Upper lobe of left lung (tissue), 6 donors: ENCODE measurements at places on chromosomes 16 and 17. TPM values are rescaled to one million over a fixed set of nuclear protein-coding genes. Genes with fewer than 3 reads are reported as not detected.
A peak's percentile ranks its signal among the peaks of the same experiment; 100 is the strongest.

The ARHGAP44 gene
- 36.3 TPM for total RNA-seq

The GGT6 gene
- 18.7 TPM for total RNA-seq

The MYOCD gene
- total RNA-seq = 1.1 TPM

The STXBP4 gene
- total RNA-seq = 9.2 TPM

DNA sequence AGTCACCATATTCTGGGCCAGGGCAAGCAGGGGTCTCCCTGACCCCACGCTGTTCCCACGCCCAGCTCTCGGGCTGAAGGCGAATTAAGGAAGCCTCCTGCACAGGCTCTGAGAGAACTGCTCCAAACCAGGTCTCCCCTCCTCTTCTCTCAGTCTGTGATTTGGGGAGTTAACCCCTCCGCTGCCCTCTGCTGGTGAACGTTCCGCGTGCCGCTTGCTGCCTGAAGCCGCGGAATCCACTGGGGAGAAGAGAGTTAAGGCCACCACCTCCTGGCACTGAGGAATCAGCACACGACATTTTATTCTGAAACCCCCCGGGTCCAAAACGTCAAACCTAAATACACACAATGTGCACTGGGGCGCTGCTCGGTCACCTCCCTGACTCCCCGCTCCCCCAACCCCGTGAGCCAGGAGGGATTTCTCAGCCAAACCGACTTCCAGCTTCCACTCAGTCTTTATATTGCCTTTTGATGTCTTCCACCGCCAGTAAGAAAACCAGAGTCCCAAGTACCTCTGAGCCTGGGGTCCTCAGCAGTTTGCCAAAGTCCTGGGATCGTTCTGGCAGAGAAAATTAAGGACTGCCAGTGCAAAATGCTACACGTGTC lies 54.4 kb upstream of the RCVRN start:
- DNase-seq = no peak

- DNase-seq = peak; percentile 79
Observed at GRCh38 chr16:57372372-57373116, at the start of gene CX3CL1. Gene CX3CL1 (plus strand): TSS chr16:57372490. CDS start chr16:57372569, 79 bp downstream.

GRCh38 chr17:62178579-62178978 lies 113.5 kb upstream of the MED13 start:
- no peak for DNase-seq

- no peak for DNase-seq
Observed at GRCh38 chr16:79605999-79606398, 5.5 kb upstream of the MAF start.

DNA sequence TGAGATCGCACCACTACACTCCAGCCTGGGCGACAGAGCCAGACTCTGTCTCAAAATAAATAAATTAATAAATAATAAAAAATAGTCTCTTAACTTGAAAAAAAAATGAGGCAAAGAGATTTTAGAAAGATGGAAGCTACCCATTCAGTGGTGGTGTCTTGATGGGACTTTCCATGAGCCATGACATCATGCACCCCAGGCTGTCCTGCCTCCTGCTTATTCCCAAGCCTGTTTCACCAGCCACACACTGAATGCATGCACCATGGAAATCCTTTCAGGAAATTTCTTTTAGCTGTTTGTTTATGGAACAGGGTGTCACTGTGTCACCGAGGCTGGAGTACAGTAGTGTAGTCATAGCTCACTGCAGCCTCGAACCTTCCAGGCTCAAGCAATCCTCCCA lies 8.9 kb upstream of the DLX3 start:
- DNase-seq = no peak

- DNase-seq = peak; percentile 67
Observed at GRCh38 chr17:75498726-75499213, 16.6 kb downstream of the CASKIN2 start.

GRCh38 chr16:22235839-22236745 lies 30.0 kb downstream of the EEF2K start:
- no peak for DNase-seq

DNA sequence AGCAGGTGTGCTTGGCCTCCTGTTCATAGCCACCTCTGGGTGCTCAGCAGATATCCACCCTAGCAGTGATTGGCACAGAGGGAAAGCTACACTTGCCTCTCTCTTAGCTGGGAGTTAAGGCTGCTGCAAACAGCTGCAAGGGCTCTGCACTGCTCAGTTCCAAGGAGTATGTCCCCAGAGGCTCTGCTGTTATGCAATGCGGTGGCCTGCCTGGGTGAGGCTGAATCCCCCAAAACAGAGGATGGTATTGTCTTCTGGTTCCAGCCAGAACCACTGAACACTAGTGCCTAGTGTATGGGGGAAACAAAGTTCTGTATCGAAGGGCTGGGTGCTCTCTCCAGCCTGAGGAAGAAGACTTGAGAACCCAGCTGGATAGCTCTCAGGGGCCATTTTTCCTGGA lies 16.8 kb downstream of the TMEM94 start:
- no peak for DNase-seq

DNA sequence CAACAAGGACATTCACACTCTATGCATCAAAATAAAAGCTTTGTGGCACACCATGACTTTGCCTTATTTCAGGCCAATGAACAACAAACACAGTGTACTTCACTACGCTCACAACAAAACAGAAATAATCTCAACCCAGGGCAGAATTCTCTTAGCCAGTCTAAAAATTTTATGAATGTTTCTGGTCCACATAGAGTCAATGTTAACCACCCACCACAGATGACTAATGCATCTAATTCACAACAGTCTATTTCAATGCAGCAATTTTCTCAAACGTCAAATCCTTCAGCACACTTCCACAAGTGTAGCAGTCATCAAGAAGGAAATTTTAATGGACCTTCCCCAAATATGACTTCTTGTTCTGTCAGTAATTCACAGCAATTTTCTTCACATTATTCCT lies 101.7 kb downstream of the CHD9 start:
- DNase-seq = no peak

- peak; percentile 38 for DNase-seq
Observed at GRCh38 chr17:60422162-60422665, at the start of gene CHCT1. Gene CHCT1 (plus strand): TSS chr17:60422489. CDS start chr17:60422593, 104 bp downstream.

DNA sequence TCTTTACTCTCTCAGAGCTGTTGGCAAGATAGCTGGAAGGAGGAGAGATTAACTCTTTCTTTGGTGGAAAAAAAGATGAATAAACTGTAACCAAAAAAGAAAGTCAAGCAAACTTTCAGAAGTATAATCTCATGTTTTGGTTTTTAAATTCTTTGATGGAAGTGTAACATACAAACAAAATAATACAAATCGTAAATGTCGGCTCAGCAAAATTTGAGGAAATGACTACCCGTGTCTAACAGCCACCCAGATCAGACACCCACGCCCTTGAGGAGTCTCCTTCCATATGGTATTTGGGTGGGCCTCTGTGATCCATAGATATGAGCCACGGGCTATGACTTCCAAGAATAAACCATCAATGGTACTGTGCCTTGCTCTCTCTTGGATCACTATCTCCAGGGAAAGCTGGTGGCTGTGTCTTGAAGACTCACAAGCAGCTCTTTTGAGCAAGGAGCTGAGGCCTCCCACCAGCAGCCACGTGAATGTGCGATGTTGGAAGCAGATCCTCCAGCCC lies 9.6 kb upstream of the CD300C start:
- no peak for DNase-seq

DNA sequence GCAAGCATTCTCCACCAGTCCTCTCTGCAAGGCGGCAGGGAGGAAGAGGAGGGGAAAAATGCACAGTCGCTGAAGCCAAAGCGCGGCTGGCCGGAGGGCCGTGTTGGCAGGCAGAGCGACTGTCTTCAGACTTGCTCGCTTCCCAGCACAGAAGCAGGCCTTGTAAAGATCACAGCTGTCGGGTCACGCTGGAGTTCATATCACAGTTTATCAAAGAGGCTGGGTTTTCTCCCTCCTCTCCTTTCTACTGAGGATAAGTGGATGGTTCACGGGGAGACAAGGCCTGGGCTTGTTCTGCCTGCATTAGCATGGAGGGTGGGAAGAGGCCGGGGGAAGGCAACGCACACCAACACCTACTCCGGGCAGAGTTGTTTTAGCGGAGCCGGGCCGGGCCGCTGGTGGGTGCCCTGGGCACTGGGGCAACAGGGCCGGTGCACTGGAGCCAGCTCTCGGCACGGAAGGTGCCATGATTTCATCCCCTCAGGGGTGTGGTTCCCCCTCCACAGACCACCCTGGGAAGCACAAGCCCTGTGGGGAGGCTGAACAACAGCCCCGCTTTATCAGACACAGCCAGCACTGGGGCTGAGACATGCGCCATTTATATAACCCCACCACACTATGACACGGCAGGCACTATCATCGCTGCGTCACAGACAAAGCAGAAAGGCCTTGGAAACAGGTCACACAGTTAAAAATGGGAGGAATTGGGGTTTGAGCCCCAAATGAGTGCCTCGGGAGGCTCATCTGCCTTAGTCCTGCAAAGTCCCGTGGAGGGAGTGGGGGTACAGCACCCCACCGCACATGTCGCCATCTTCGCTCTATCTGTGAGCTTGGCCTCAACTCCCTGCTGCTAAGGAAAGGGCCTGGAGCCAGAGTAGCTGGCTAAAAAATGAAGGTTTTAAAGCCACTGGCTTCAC lies 40.3 kb upstream of the MTSS2 start:
- DNase-seq = peak; percentile 52

DNA sequence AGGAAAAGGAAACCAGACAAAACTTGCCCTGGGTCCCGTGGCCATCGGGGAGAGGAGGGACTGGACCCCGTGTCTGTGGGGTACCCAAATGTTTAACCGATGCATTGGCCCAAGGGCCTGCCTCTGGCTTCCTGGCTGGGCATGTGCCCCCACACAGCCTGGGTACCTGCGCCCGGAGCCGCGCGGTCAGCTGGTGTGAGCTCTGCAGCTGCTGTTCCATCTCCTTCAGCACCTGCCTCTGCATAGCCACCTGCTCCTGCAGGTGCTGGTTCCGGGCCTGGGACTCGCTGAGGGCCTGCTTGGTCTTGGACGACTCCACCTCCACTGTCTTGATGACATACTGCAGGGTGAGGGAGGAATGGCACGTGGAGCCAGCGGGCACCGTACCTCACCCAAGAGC lies 31.9 kb downstream of the KIFC3 start:
- DNase-seq = peak; percentile 72

DNA sequence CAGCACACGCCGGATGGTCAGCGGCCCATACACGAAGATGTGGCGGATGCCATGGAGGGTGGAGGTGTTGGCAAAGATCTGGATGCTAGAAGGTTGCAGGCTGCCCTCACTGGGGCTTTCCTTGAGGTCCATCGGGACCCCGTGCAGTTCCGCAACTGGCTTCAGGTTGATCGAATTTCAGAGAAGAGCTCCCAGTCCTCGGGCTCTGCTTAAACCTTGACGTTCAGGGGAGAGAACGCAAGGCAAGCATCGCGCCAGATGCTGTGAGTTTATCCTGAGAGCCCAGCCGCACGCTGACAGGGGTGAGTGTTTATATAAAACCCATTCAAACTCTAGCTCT lies 98.7 kb upstream of the CCL2 start:
- no peak for DNase-seq

GRCh38 chr17:81898029-81898866 lies 3.8 kb upstream of the NPB start:
- DNase-seq = no peak

- DNase-seq = no peak
Observed at GRCh38 chr16:19872179-19872863, 12.3 kb downstream of the GPRC5B start.

- DNase-seq = no peak
Observed at GRCh38 chr17:63842173-63842539, 329 bp downstream of the SMARCD2 start.

DNA sequence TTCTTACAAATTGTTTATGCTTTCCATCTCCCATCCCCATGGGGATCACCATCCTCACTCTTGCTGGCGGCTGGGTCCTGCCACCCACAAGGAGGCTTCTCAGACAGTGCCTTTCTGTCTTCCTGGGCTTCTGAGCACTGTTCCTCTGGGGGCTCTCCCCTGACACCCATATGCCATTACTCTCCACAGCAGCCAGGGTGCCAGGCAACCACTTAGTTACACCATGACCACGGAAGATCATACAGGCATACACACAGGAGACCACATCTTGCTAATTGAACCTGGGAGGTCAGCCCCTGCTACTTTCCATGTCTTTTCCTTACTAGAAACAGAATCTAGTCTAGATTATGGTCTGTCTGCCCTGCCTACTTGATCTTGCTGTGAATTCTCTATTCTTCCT lies 27.7 kb upstream of the HS3ST2 start:
- no peak for DNase-seq

DNA sequence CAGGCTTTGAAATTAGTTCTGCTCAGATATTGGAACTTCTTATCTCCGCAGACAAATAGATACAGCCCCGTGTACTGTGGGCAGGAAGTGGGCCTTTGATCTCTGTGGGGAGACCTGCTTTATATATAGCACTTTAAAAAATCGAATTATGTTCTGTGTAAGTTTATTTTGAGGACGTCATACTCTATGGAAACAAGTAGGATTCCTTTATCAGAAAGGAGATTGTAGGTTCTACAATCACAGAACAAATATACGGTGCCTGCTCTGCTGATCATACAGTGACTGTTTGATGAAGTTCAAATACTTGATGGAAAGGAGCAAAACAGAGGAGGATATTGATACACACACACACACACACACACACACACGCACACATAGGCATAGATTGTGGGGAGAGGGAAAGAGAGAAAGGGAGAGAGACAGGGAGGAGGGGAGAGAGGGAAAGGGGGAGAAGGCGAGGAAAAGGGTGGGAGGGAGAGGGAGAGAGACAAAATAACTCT lies 14.7 kb upstream of the TMEM220 start:
- no peak for DNase-seq

- no peak for DNase-seq
Observed at GRCh38 chr17:74746376-74746775, 2.1 kb upstream of the NHERF1 start.

DNA sequence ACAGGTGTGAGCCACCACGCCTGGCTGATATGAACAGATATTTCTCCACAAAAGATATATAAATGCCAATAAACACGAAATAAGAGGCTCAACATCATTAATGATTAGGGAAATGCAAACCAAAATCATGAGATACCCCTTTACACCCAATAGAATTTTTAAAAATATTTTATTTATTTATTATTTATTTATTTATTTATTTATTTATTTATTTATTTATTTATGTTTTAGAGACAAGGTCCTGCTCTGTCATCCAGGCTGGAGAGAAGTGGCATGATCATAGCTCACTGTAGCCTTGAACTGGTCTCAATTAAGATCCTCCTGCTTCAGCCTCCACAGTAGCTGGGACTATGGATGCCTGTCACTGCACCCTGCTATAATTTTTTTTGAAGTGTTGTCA lies 30.8 kb downstream of the APPBP2 start:
- DNase-seq = no peak
